ENCODE measurements at places on chromosomes 7 and 10.

DNA sequence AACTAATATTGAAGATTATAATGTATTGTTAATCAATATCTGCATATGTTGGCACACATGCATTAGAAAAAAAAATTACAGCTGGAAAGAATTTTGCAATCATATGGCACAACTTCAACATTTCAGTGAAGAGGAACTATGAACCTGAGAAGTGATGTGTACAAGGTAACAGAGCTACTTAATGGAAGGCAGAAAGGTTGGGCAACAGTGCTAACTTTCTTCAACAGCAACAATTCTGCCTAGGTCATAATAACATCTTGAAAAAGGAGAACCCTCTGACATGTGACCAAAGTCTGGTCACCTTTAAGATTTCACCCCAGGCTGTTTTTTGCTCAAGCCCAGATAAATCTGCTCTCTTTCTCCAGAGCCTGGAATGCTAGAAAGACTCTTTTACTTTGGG is 47.9 kb upstream of the SKAP2 start:
- no peak for DNase-seq

DNA sequence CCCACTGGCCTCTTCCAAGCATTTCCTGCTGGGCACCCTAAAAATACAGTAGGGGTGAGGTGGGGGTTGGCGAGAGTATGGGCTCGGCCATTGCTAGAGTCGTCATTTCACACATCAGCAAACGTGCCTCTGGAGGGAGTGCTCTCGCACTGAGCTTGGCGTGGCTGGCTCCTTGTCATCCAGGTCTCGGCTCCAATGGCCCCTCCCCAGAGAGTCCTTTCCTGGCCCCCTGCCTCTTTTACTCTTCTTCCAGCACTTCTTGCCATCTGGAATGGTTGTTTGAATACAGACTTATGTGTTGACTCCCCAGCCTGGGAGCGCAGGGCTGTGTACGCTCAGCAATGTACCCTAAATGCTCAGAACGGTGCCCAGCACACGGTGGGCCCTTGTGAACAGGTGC is 18.8 kb downstream of the UNC5B start:
- no peak for DNase-seq

GRCh38 chr10:49023752-49024151 is 84.1 kb upstream of the LRRC18 start:
- DNase-seq, result no peak

DNA sequence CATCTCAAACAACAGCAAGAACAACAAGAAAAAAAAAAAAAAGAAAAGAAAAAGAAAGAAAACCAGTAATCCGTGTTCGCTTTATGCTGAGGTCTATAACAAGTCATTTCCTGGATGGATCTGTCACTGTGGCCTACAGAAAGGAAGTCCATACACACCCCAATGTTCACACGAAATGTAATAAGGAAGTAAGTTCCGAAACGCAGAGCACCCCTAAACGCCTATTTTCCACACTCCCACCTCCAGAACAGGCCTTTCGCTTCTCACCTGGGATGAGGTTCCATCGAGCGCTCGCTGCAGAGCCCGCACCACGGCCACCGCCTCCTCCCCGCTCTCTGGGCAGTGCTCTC is 735 bp downstream of the ZNF394 start:
- no peak for DNase-seq
